ENCODE measurements at places on chromosomes 16 and 17.

DNA sequence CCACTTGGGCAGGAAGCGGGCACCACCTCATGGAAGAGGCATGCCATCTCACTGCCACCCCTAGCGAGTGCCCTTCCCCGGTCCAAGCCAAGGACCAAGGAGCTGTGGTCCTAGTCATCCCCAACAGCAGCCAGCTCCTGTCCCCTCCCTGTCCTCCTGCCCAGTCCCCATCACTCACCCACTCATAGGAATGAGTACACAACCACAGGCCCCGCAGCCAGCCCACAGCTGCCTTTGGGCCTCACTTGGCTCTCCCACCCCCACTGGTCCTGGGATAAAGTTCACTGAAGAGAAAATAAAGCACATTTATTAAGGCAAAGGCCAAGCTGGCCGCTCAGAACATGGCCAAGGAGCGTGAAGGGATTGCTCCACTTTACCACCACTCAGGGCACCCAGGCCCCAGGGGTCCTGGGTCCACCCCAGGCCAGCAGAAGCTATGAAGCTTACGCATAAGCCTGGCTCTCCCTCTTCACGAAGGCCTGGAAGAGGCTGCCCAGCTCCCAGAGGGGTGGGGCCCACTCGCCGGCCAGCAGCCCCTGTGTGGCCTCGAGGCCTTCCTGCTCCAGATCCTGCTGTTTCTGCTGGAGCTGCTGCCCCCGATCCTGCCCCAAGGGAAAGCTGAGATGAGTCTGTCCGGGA, 3.6 kb downstream of the SCRN2 start:
- no peak for DNase-seq

GRCh38 chr17:7440113-7440833, 961 bp downstream of the FGF11 start:
- no peak for DNase-seq

GRCh38 chr16:65937455-65937854, 429.0 kb upstream of the CDH5 start:
- no peak for DNase-seq

GRCh38 chr16:11306997-11307638, 26.0 kb upstream of the PRM1 start:
- no peak for DNase-seq

DNA sequence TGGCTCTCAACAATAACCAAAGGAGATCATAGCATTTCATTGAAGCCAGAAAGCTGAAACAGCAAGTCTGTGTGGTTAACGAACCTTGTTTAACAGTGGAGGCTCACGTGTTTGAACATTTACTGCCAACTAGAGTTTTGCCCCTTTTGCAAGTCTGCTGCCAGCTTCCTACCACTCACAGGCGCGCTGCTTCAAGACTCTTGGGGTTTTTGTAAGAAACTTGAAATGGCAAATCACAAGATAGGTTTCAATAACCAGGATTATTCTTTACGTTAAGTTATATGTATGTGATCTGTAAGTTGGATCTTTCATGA, 1.2 kb downstream of the SNTB2 start:
- DNase-seq, result no peak

All from stimulated activated CD8-positive, alpha-beta memory T cell treated with anti-CD3 and anti-CD28 coated beads, Interleukin-2, amount 100 ng/mL, for 1 hour (primary cell).